T-helper 1 cell (primary cell): ENCODE measurements at places on chromosomes 1 and 21.

DNA sequence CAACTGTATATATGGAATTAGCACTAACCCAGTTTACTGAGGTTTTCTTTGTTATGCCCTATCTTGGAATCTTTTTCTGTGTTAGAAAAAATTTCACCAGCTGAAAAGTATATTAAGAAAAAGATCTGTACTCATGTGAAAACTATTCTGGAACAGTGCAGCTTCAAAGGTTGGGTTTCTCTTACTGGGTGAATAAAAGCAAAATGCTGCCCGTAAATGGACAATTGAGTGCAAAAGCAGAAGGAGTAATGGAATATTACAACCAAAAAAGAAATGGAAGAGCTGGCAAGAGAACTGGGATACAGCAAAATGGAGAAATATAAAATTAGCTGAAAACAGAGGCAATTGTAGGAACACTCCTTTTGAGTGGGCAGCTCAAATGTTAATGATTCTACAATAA, 17.0 kb upstream of the RAVER2 start:
- DNase-seq, result no peak

GRCh38 chr1:196302981-196303380, 305.3 kb downstream of the KCNT2 start:
- no peak for DNase-seq

- DNase-seq, result no peak
Observed at GRCh38 chr1:108799001-108799400, 52.5 kb downstream of the STXBP3 start.

DNA sequence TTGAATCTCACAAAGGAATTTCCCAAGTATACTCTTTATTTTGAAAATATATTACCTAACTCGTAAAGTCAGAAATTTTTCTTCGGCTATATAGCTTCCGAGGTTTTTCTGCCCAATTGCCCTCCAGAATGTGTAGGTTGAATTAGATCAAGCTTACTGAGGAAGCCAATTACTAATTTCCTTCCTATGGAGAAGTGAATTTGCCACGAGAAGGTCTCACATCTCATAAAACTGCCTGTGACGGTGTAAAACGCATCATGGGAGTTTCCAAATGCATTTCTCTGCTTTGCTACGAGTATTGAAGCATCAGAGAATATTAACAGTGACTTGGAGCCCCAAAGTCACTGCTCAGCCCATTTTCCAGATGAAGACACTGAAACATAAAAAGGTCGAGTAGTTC, 262.3 kb downstream of the PTBP2 start:
- DNase-seq, result no peak

- no peak for DNase-seq
Observed at GRCh38 chr1:119713039-119713748, 1.5 kb downstream of the PHGDH start.

DNA sequence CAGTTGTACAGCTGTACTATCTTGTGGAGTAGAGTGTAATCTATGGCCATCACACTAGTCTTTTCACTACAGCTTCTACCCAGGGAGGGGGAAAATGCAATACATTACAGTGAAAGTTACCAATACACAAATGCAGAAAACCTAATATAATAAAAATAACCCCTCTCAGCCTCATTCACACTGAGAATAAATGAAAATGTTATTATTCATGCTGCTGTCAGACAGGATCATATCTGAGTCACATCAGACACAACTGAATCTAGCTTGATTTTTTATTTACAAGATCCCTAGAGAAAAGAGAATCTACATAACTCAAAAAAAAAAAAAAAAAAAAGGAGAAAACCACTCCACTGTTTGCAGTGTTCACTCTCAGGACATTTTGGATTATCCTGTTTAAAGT, 293.9 kb upstream of the ESRRG start:
- DNase-seq, result no peak

DNA sequence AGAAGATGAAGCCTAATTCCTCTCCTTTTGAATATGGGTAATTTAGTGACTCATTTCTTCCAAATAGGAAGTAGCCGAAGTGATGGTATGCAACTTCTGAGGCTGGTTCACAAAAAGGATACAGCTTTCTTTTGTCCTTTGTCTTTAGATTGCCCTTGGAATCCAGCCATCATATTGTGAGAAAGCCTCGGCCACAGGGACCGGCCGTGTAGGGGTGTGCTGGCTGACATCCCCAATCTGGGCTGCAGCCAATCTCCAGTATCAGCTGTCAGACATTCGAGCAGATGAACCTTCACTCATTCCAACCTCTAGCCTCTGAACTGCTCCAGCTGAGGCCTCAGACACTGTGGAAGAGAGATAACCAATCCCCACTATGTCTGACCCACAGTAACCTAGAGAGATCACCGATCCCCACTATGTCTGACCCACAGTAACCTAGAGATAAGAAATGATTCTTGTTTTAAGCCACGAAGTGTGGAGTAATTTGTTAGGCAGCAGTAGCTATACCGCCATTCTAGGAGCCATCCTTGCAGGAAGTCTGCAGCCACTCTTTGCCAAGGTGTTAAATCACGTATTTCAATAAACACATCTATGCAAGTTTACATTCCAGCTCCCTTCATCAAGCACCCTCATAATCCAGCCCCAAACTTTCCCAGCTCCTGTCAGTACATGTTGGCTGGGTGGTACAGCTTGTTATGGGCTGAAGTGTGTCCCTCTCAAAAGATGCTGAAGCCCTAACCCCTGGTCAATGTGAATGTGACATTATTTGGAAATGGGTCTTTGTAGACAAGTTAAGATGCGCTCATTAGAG, 2.9 kb upstream of the DIP2A start:
- no peak for DNase-seq

DNA sequence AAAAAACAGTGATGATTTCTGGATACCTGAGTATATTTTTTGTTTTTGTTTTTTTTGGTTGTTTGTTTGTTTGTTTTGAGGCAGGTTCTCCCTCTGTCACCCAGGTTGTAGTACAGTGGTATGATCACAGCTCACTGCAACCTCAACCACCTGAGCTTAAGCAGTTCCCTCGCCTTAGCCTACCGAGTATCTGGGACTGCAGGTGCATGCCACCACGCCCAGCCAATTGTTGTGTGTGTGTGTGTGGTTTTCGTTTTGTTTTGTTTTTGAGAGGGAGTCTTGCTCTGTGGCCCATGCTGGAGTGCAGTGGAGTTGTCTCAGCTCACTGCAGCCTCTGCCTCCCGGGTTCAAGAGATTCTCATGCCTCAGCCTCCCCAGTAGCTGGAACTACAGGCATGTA, 55.3 kb upstream of the RCC1 start:
- no peak for DNase-seq

DNA sequence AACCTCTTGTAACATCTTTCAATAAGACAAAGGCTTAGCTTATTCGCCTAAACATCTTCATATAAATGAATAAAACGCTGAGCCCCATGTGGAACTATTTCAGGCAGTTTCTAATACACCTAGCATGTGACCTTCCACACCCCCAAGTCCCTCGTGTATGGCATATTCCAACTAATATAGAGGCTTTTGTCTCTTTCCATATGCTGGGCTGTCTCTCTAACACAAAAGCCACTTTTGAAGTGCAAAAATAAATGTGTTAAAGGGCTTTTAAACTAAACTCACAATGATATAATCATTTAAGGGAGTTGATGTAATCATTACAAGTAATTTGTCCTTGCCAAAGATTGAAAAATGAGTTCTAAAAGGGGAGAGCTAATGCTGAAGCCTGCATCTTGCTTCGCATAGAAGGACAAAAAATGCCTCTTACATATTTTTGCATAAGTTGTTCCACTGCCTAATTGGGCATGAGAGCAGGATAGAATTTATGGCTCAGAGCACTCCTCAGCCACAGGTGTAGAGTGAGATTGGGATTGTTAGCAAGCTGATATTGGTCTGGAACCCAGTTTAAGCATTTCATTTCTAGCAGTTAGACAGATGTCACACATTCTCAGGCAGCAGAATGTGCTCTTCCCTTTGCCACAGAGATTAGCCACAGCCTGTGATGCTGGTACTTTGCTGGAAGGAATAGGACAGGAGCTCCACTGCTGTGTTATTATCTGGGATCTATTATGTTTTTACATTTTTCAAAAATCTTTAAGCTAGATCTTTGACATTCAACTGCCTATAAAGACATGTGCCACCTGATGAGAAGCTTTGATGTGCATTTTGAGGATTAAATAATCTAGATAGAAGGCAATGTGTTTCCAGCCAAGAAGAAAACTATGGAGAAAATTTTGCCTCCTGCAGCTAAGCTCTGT, 1044.4 kb downstream of the ADGRL2 start:
- DNase-seq, result no peak

DNA sequence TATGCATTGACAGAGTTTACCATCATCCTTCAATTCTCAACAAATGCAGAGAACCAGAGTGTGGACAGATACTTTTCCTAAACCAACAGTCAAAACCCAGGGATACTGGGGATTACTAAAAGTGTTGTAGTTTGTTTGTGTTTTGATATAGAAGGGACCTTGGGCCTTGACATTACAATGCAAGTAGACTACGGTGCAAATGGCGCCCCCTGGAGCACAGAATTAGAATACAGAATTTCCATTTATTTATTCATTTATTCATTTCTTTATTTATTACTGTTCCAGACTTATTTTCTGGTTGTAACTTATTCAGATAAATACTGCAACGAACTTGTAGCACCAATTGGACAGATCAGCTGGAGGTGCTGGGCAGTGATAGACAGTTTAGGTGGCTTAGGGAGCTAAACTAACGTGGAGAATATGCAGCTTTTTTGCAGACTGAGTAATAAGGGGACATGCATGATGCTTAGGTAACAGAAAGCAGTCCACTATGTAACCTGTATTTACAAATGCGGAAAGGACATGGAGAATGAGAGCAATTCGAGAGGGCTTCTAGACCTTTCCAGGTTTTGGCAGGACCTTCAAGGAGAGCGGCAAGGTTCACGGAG, 42.6 kb downstream of the KIRREL1 start:
- DNase-seq, result no peak

DNA sequence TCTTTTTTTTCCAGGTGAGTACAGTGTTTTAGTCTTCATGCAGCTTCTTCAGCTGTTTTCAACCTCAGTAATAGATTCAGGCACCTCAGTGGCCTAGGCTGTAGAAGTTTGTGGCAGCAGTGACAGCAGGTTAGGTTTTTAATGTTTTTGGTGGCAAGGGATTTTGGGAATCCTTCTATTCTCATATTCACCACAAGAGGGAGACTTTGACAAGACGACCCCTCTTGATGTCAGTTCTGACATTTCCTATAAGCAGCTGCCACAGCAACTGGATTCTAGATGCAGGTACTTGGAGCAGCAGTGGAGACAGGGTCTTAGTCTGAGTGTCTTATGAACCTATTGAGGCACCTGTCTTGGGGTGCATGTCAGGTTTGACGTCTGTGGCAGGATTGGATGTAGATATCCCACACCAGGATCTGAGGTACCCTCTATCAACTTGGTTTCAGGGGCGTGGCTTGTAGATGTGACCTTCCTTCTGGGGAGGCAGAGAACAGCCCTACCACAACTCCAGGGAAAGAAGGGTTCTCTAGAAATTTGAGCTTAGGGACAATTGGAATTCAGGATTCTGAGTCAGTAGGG, 1104.2 kb upstream of the TMPRSS15 start:
- DNase-seq, result no peak

DNA sequence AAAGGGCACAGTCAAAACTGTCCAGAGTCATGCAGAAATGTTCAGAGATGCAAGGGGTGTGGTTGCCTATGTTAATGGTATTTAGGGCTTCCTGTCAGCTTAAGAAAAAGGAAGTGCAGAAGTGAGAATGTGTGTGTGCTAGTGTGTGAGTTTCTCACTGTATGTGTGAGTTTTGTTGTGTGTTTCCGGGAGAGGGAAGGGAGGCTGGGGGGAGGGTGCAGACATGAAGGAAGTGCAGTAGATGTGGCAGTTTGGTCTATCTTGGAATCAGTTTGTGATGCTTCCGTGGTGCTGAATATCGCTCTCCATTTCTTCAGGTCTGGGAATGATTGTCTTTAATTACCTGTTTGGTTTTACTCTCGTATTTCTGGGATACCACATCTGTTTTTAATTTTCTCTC, 16.5 kb upstream of the ATP6V1G3 start:
- DNase-seq, result peak; percentile 35

DNA sequence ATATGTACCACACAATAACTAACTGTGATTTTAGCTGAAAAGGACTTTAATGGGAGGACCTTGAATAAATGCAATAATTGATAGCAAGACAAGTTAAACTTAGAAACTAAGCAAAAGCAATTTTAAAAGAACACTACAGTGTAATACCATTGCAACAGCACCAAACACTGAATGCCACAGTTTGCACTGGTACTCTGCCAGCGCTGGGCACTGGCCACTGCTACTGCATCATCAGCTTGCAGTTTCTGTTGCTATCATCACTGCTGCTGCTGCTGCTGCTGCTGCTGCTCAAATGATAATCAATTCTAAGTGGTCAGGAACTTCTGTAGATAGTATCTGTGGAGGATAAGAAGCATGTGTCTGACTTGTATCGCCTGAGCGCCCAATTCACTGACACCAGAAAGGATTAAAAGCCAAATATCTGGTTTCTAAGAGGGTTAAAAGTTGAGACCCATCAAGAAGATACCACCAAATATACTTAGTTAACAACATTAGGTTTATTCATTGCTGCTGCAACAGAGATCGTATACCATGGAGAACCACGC, 306.9 kb downstream of the LRRC40 start:
- no peak for DNase-seq

- no peak for DNase-seq
Observed at GRCh38 chr1:230916587-230917283, 48.4 kb upstream of the C1orf198 start.

DNA sequence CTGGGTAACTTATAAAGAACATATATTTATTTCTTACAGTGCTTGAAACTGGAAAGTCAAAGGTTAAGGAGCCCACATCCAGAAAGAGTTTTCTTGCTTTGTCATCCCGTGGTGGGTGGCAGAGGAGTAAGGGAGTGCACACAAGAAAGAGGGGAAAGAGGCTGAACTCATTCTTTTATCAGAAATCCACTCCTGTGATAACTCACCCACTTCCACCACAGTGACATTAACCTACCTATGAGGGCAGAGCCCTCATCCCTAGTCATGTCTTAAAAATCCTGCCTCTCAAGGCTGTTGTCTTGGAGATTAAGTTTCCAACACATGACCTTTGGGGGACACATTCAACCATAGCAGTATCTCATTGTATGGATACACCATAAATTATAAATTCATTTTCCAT, 32.5 kb upstream of the RGS4 start:
- DNase-seq, result no peak

DNA sequence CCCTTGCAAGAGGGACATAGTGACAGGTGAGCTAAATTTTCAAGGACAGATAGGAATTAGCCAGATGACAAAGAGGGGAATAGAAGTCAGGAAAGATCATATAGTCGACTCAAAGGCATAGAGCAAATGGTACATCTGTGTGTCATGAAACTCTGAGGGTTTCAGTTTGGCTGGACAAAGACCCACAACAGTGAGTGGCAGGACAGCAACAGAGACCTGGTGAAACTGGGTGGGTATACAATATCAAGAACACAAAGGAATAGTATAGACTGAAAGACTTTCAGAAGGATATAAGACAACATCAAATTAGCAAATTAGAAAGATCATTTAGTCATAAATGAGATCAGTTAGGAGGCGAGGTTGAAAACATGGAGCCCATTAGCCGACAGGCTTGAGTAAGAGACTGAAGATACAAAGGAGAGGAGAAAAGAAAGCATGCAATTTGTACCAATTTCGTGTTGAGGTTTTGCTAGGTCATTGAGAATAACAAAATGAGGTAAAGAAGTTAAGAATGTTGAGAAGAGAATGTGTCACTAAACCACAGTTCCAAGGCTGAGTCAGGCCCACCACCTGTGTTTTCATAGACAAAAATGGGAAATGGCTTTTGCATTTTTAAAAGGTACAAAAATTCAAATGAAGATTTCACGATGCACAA, 213.8 kb downstream of the HHIPL2 start:
- no peak for DNase-seq
